ENCODE measurements at places on chromosomes 16 and 17. TPM values are rescaled to one million over a fixed set of nuclear protein-coding genes. Genes with fewer than 3 reads are reported as not detected.

GRCh38 chr16:24826096-24826690 lies 19.6 kb upstream of the SLC5A11 start:
- no peak for DNase-seq

GRCh38 chr17:81043725-81044427 lies 8.9 kb downstream of the BAIAP2 start:
- DNase-seq = no peak

DNA sequence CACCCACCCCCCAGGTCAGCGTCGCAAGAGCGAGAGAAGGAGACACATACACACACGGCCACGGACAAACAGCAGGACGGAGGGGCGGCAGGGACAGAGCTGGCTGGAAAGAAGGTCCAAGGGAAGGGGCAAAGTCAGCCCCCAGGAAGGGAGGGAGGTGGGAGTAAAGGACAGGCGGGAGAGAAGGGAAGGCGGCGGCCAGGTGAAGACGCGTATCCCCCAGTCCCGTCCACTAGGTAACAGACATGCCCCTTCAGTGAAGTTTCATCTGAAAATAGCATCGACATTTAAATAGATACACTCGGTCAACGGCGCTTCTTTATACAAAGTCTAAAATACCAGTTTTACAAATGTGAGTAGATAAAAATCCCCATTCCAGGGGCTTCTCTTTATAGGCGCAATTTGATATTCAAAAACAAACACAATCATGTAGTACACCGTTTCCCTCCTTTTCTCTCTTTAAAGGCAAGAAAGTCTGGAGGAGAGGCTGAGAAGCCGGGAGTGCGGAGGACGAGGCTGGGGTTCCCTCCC lies 4.5 kb downstream of the CBX8 start:
- no peak for DNase-seq

DNA sequence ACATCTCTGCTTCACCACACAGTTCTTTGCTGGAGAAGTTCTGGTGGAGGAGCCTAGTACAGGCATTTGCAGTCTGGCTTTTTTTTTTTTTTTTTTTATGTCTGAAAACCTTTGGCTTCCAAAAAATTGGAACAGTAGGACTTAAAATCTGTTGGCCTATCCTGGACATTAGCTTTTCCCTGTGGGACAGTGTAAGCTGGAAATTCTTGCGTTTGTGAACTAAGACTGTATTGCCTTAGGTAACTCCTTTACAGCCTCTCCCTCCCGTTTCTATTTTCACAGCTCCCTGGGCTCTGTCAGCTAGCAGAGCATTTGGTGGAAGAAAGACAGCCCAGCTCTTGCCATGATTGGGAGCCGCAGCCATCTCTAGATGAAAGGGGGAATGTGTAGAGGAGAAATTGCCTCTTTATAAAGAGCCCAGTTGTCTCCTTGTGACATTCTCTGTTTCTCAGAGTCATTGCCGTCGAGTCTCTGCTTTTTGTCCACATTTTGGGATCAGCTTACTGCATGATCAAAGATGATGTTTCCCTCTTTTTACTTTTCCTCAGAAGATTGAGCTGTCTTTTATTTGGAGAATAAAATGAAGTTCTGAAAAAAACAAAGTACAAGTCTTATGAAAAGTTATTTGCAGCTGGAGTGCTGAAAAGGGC lies 227.5 kb downstream of the SPECC1 start:
- DNase-seq = no peak

The UMOD gene
- polyA plus RNA-seq = not detected

DNA sequence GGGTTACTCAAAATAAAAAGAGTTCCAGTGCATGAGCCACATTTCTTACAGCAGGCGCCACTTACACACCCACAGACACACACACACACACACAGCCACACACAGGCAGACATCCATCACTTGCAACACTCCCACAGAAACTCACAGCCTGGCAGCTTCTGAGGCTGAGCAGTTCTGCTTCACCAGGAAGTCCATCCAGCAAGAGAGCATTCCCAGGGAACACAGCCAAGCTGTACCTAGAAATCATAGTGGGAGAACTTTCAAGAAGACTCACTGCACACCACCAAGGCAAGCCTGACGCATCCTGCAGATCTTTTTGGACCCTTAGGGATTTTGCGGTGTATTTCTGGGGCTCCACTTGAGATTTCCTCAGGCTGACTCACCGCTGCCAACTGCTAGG lies 140.9 kb upstream of the WSB1 start:
- no peak for DNase-seq

- no peak for DNase-seq
Observed at GRCh38 chr16:64586781-64587180, 535.1 kb downstream of the CDH11 start.

DNA sequence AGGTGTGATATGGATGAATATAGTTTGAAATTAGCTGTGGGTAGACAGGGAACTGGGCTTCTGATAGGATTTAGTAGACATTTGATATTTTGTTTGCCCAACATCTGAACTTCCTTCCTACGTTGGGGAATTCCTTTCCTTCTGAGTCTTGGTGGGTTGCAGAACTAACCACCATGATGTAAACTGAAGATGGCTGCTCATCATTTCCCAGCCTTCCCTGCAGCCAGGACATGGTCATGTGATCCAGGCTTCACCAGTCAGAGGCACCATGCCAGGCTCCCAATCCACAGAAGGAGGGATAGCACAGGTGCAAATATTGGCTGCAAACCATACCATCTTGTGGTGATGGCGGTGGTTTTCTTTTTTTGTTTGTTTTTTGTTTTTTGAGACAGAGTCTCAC lies 57.4 kb downstream of the EMP2 start:
- no peak for DNase-seq

GRCh38 chr17:47731396-47731795 lies 1.6 kb upstream of the TBX21 start:
- no peak for DNase-seq

DNA sequence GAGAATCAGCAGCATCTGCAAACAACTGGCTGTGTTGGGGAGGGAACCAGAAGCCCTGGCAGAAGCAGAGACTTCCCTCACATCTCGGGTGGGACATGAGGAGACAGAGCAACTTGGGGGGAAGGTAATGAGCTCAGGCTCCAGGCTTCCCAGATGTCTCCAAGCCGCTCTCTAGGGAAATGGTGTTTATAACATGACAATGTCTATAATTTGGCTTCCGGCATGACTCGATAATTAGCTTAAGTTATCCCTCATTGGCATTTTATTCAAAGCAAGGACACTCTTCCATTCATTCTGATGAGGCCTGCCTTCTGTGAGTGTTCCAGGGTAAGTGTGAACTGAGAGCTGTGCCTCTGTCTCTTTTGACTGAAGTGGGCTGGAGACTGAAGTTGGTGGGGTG lies 14.7 kb upstream of the MLLT6 start:
- DNase-seq = no peak

The NHLRC4 gene
- polyA plus RNA-seq = 0.31 TPM

The CYGB gene
- polyA plus RNA-seq = 1.1 TPM

The USH1G gene
- polyA plus RNA-seq = not detected

- DNase-seq = no peak
Observed at GRCh38 chr17:76253841-76254240, 11.3 kb upstream of the UBALD2 start.

DNA sequence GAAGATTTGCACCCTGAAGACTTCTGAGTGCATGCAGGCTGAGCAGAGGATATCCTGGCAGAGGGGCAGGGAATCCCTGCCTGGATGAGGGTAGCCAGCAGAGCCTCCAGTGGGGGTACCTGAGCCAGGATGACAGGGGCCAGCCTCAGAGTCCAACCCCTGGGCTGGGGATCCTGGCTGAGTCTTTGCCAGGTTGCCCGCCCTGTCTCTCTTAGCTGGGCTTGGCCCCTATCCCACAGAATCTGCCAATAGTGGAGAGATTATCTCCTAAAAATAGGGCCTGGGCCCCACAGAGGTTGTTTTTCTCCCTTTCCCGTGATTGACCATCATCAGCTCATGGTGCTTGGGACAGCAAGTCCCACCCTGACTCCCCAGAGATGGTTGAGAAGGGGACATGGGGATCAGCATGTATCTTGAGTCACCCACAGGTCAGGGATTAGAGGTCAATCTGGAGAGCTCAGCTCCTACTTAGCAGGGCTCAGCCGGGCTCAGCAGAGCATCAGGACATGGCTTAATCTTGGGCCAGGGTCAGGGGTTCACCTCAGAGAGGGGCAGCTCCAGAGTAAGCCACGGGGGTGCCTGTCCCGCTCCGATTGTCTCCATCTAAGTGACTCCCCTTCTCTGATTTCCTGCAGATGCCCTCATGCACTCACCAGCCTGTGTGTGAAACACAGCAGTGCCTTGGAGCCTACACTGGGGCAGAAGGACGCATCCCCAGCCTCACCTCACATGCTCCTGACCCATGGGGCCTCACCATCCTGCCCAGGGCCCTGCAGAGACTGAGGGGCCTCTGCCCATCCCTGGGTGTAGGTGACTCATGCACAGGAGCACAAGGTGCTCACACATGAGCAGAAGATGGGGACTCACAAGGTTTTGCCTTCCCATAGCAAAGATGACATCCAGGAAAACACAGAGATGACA lies 11.5 kb downstream of the CDH16 start:
- no peak for DNase-seq

The CSF3 gene
- not detected for polyA plus RNA-seq

The GP2 gene
- polyA plus RNA-seq = not detected

- no peak for DNase-seq
Observed at GRCh38 chr17:50836826-50837225, 1.4 kb downstream of the WFIKKN2 start.

- DNase-seq = no peak
Observed at GRCh38 chr16:6446370-6446769, 886.3 kb upstream of the RBFOX1 start.

The PIRT gene
- not detected for polyA plus RNA-seq

DNA sequence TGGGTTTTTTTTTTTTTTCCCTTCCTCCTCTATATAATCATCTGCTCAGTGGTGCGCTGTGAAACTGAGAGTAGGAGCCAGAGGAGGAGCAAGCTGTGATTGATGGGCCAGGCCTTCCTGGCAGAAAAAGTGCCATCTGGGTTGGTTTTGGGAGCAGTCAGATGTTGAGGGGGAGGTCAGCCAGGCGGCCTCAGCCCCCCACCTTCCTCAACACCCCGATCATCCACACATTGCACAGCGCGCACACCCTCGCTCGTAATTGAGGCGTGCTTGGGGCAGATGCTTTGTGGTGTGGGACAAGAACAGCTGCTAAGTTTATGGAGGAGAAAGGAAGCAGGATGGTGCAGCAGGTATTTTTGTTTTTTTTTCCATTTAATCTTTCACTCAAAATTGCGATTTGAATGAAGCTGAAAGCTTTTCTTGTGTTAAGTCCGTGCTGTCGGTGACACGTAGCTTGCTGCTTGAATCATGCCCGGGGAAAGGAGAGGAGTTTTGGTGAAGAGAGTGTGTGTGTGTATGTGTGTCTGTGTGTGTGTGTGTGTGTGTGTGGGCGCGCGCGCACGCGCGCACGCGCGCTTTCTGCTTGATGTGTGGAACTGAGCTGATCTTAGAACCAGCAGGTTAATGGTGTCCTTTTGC lies 177.4 kb downstream of the RBFOX1 start:
- no peak for DNase-seq

DNA sequence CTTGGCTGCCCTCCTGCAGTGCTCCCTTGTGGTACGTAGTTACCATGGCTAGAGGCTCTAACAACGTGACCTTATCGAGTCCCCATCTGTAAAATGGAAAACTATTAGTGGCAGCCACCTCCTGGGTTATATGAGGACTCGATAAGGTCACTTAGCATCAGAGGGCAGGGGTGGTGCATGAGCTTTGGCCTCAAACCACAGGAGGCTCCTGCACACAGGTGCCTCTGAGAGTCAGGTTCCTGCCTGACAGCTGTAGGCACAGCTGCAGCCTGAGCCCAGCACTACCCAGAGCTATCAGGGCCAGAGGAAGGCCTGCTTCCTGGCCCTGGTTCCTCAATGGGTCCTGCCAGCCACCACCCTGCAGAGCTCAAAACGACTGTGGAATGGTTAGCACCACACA lies 57.2 kb upstream of the SEC14L1 start:
- no peak for DNase-seq

All from BJ (cell line).